ENCODE measurements at places on chromosomes 7 and 10.

DNA sequence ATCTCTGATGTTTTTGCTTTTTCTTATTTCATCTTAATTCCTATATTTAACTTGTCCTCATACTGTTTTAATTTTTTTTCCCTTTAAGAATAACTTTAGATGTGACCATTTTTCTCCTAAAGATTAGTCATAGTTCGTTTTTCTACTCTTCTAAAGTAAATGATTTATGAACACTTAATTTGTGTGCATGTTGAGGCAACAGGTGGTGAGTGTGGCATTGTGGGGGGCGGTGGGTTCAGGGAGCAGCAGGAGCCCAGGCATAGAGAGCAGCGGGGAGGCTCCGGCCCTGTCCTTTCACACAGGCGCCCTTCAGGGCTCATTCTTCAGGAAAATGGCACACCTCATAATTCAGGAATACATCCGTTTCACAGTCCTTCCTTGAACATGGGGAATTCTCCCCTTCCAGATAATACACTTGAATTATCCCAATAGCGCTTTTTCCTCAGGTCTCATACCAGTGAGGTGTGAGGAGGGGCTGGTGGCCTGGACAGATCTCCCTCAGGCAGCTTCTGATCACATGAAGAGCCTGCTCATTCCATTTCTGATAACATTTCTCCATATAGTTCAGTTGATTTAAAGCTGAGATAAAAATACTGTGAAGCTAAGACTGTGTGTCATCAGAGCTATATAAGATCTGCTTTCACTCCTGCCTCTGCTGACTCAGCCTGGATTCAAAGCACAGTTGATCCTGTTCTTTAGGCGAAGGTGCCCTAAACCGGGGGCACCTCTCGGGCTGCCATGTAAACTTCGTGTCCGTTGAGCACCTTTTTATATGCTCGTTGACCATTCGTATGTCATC, 40.2 kb downstream of the CUL1 start:
- no peak for DNase-seq

- DNase-seq = no peak
These were observed 543.8 kb upstream of the NRP1 start for GRCh38 chr10:33878238-33878786.

GRCh38 chr10:112373912-112374338, at the start of gene ACSL5:
ACSL5 (plus strand) TSS chr10:112374116; CDS start chr10:112394947, 20,831 bp downstream.
- no peak for DNase-seq

DNA sequence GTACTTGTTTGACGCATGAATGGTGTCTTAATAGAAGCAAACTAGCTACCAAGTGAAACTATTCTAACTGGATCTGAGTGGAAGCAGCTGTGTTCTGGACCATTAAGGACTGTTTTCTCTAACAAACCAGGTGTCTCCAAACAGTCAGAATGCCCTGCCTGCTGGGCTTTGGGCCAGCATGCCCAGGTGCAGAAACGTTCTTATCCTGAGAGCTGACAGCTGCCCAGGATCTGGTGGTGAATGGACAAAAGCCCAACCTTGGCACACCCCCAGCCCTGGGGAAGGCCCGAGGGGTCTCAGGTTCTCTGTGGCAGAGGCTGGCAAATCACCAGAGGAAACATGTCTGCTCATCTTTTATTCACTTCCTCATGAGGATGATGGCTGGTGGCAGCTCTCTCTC, 48.2 kb upstream of the LAMB4 start:
- DNase-seq = no peak

DNA sequence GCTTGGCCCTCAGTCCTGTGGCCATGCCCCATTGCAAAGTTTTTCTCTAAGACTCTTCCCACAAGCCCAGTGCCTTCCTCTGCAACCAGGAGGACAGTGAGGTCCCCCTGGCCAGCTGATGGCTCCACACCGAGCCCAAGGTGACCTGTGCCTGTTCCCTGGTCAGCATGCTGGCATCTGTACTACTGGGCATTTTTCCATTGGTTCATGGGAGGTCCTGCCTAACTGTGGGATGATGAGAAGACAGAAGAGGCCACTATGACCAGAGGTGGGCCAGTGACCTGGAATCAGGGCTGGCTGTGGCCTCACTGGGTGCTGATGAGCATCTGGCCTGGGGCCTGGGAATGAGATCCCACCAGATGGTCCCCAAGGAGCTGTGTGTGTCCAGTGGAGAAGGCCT, 20.2 kb downstream of the CALML3 start:
- DNase-seq = no peak

- no peak for DNase-seq
These were observed 7.7 kb downstream of the TMEM168 start for GRCh38 chr7:112782498-112782897.

- DNase-seq = peak; percentile 49
These were observed 80.2 kb downstream of the HTR7 start for GRCh38 chr10:90777621-90778020.

GRCh38 chr10:17882557-17882956, 69.2 kb upstream of the SLC39A12 start:
- DNase-seq = peak; percentile 16

DNA sequence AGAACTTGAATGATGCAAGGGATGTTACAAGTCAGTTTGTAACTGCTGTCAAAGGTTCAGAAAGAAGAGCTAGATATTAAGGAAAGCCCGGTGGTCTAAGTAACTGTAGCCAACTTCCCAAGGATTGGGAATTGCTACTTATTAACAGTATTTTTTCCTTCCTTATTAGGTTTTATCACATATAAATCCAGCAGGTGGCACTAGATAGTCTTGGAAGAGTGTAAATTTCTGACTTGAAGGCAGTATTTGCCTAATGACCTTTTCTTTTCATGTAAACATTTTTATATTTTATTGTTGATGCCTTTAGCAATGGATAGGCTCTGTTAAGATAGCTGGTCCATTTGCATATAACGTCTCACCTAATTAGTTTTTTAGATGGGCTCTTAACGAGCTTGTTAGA, 51.2 kb downstream of the ANLN start:
- DNase-seq = peak; percentile 46

- DNase-seq = no peak
These were observed 150.2 kb upstream of the NFE2L3 start for GRCh38 chr7:26001662-26002244.

DNA sequence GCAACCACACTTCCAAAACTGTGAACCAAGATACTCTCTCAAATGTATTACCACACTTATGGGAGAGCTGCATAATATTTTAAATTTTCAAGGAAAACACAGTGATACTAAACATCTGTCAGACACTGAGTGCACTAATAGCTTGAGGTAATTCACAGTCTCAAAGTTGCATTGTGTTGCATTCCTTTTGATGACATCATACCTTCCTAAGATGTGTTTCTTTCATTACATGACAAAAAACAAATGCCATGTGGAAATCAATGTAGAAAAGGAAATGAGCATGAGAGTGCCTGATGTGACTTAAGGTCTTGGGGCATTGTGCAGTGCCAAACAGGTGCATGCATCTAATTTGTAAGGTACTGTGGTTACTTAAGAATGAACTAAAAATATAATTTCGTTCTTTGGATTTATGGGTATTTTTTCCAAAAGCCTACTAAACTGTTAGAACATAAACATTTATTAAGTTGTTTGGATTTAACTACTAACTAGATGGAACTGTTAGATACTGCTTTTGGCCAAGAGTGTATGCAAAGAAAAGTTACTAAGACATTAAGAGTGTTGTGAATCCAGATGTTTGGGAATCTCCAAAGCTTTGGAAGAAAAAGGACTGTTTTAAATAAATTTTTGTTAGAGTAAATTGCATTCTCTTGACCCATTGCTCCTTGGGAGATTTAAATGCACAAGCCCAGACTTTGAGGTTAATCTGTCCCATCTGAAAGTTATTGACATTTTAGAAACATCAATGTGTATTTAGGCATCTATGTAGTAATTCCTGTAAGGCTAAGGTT, 496.2 kb upstream of the SEMA3D start:
- DNase-seq = no peak

GRCh38 chr7:29309041-29309854, 114.7 kb downstream of the CHN2 start:
- no peak for DNase-seq

GRCh38 chr10:68647672-68648341, 73.2 kb upstream of the CCAR1 start:
- DNase-seq = no peak

GRCh38 chr7:12508554-12508953, 62.0 kb upstream of the SCIN start:
- DNase-seq = no peak

GRCh38 chr10:132094581-132095234, 29.0 kb downstream of the JAKMIP3 start:
- no peak for DNase-seq

DNA sequence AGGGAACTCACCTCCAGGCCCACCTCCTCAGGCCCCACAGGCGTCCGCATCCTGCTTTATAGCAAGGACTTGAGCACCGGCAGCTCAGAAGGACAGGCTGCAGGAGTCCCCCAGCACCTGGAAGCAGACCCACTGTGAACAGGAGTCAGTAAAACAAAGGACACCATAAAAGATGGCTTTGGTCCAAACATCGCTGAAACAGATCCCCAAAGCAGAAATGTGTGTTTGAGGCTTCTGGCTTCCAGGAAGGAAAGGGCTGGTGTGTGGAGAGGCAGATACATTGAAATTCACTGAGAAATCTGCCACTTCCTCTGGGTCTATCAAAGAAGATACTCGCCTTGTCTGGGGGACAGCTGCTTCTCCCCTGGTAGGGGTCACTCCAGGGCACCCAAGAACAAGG, 286.2 kb downstream of the PLXNA4 start:
- no peak for DNase-seq

DNA sequence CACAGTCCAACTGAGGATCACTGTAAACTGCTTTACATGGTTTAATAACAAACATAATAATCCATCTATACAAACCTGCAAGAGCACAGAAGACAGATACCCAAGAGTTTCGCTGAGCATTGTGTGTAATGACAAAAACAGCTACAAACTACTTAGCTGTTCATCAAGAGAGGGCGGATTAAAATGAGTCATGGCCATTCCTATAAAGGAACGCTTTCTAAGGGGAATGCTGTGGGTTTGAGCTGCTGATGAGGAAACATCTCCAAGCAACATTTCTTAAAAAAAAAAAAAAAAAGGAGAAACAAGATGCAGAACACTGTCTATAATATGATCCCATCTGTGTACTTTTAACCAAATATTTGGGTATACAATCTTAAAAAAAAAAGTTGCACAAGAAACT, 33.8 kb downstream of the VOPP1 start:
- no peak for DNase-seq

- DNase-seq = no peak
These were observed 689.6 kb downstream of the SORCS1 start for GRCh38 chr10:106474876-106475275.

DNA sequence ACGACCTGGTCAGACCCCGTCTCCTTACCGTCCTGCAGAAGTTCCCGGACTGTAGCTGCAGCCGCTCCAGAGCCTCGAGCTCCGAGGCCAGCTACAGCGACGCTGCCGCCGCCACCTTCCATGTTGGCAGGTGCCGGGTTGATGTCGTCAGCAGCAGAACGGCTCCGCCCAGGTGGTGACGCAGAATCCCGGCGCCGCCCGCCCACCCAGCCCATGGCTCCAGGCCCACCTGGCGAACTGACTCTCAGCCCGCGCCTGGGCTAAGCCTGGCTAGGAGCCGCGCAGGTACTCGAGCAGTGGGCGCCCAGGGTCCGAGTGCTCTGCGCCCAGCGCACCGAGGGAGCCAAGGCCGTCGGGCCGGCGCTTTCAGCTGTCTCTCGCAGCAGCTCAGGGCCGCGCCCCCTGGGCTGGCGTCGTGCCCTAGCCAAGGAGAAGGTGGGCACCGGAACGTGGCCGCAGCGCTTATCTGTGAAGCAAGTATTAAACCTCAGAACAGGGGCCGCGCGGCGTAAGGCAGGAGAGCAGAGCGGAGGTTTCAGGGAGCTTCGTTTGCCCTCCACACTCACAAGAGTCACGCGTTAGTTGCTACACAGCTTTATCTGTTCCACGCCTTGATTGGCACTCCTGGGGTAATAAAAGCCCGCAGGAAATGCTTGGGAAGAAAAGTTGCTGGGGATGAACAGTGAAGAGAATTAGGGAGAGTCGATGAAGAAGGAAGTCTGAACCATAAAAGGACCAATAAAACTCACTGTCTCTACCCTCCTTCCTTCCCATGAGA, at the start of the genes COG5 and DUS4L:
COG5 (minus strand) TSS at position 146 of the 778 bp plus-strand sequence; CDS start at position 122, 24 bp downstream.
DUS4L (plus strand) TSS at position 197 of the 778 bp plus-strand sequence. CDS start 3,100 bp downstream, outside the sequence.
- peak; percentile 60 for DNase-seq

DNA sequence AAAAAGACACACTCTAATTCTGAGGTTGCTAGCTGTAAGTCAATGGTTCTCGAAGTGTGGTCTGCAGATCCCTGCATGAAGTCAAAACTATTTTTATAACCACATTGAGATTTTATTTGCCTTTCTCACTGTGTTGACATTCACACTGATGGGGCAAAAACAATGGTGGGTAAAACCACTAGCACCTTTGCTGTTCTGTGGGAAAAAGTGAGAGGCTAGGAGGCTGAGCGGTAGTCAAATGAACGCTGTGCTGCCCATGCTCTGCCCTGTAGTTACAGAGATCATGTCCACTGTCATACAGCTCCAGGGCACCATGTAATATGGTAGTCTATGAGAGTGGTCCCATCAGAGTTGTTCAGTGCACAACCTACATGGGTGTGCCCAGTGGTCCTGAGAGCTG, 21.6 kb upstream of the PDCD4 start:
- DNase-seq = no peak

- DNase-seq = no peak
These were observed 12.5 kb upstream of the MNX1 start for GRCh38 chr7:157022681-157023588.

GRCh38 chr10:62049624-62050345, 148.3 kb downstream of the ARID5B start:
- peak; percentile 73 for DNase-seq

DNA sequence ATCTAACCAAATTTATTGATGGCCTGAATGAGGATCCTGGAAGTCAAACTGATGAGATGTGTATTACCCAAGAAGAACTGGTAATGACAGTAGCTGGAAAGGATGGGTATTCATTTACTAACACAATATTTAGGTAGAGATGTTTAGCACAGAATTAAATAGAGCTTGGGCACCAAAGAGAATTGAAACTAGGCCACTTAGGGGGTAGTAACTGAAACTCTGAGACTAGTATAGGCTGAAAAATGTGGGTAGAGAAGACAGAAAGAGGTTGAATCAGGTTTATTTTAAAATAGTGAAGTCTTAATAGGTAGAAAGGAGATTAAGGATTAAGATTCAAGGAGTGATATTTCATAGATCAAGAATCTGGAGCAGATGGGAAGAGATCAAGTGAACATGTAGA, 155.8 kb downstream of the MLLT10 start:
- no peak for DNase-seq

- no peak for DNase-seq
These were observed 16.1 kb upstream of the PIK3CG start for GRCh38 chr7:106848851-106849442.

- DNase-seq = no peak
These were observed 4.5 kb upstream of the DGKI start for GRCh38 chr7:137850972-137851945.
